Stimulated activated CD4-positive, alpha-beta T cell treated with anti-CD3 and anti-CD28 coated beads, TNF-alpha, amount 100 ng/mL, for 4 hours (primary cell): ENCODE measurements at places on chromosomes 12 and 14.

- no peak for DNase-seq
Observed at GRCh38 chr12:126953365-126953889, 1313.5 kb upstream of the TMEM132C start.

- DNase-seq = no peak
Observed at GRCh38 chr14:94051779-94052178, 25.6 kb downstream of the OTUB2 start.

- no peak for DNase-seq
Observed at GRCh38 chr12:3727354-3727753, 25.6 kb downstream of the CRACR2A start.

DNA sequence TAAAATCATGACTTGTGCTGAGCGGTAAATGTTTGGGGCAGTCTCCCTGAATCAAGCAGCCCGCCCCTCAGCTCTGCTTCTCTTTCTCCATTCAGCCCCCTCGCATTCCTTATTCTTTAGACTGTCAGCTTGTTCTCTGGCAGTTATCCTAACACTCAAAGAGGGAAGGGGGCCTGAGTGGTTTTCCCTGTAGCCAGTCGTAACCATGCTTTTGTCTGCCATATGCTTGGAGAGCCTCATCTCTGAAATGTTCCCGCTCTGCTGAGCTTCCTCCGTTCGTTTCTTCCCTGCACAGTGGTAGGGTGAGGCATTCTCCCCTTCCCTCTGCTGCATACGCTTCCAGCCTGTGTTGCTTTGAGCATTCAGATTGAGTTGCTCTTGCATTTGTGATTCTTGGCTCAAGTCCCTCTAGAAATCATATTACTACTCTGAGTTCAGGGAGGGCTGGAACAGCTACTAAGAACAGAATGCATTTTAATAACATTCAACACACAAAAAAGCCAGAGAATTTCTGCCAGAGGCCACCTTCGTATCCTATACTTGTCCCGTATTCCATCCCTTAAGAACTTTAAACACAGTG, 119.7 kb downstream of the FBXL14 start:
- DNase-seq = no peak
